SW 1271 (cell line): ENCODE measurements at places on chromosomes 1 and 21.

- no peak for DNase-seq
These were observed 79.7 kb downstream of the ZNF326 start for GRCh38 chr1:90074566-90074965.

- no peak for DNase-seq
These were observed 233.9 kb downstream of the PTBP2 start for GRCh38 chr1:96955307-96956012.

DNA sequence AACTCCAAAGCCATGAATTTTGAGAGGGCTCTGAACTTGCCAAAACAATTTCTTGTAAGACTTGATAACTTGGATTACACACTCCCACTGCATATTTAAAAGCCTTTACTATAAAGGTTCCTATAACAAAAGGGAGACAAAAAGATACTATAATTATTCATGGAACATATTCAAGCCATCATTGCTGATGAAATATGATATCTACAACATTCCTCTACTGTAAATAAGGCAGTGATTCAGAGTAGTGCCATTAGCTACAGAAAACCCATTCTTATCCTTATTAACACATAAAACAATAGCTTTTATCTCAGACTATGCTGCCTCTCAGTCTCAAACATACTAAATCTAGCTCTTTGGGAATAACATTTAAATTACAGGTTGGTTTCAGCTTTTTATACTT, 675.5 kb upstream of the CXADR start:
- DNase-seq, result no peak

- DNase-seq, result no peak
These were observed 192.9 kb downstream of the PCP4 start for GRCh38 chr21:40060083-40060677.

DNA sequence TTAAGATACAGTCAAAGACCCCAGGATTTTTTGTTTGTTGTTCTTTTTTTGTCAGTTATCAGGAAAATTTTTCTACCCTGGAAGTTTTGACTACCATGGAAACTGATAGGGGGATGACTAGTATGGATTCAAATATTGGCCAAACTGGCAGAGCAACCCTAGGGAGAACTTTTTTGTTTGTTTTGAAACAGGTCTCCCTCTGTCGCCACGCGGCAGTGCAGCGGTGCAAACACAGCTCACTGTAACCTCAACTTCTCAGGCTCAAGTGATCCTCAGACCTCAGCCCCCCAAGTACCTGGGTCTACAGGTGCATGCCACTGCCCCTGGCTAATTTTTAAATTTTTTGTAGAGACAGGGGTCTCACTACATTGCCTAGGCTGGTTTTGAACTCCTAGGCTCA, 46.6 kb downstream of the TOR3A start:
- no peak for DNase-seq

GRCh38 chr1:225447650-225448089, 19.8 kb upstream of the LBR start:
- DNase-seq, result no peak

- no peak for DNase-seq
These were observed 8.0 kb downstream of the TENT5B start for GRCh38 chr1:27004471-27005165.
